ENCODE measurements at places on chromosomes 3 and 15.

DNA sequence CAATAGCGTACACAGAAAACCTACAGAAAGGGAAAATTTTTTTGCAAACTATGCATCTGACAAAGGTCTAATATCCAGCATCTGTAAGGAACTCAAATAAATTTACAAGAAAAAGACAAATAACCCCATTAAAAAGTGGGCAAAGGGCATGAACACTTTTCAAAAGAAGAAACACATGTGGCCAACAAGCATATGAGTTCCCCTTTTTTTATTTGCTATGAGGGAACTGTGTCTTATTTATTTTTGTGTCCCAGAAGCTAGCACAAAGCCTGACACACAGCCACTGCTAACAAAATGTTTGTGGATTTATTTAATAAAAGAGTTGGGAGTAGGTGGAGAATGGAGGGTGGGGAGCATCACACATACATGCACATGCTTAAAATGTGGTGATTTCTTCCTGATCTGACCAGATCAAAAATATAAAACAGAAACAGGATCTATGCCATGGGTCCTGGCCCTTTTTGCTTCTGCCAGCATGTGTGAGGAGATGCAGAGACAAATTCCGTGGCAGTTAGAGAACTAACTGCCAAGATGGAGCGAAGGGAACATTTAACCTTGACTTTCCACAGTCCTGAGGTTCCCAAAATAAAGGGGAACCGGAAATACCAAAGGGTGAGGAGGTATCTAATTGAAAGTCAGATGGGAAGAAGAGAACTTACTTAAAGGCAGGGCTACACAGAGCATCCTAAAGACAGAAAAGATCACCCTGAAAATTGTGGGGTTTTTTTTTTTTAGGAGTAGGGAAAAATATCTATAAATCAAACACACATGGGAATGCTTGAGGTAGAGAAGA lies at the start of gene TMEM202:
TMEM202 (plus strand) TSS at position 510 of the 793 bp plus-strand sequence; CDS start at position 532, 22 bp downstream.
- DNase-seq: no peak
- peaks cover 40% of the 10 kb centered on the region for H3K27me3 ChIP-seq
- H3K27ac ChIP-seq: no peak within 1 kb of the TSS
- no peaks in the 10 kb centered on the region for H3K36me3 ChIP-seq

- H3K27ac ChIP-seq: no peak overlapping the region
- DNase-seq: no peak
- H3K36me3 ChIP-seq: no peaks in the 10 kb centered on the region
- H3K27me3 ChIP-seq: peaks cover 6% of the 10 kb centered on the region
- H3K4me1 ChIP-seq: no peaks in the 10 kb centered on the region
- no peak overlapping the region for H3K4me3 ChIP-seq
Measured at GRCh38 chr15:66986951-66987350, 78.5 kb upstream of the SMAD3 start.

DNA sequence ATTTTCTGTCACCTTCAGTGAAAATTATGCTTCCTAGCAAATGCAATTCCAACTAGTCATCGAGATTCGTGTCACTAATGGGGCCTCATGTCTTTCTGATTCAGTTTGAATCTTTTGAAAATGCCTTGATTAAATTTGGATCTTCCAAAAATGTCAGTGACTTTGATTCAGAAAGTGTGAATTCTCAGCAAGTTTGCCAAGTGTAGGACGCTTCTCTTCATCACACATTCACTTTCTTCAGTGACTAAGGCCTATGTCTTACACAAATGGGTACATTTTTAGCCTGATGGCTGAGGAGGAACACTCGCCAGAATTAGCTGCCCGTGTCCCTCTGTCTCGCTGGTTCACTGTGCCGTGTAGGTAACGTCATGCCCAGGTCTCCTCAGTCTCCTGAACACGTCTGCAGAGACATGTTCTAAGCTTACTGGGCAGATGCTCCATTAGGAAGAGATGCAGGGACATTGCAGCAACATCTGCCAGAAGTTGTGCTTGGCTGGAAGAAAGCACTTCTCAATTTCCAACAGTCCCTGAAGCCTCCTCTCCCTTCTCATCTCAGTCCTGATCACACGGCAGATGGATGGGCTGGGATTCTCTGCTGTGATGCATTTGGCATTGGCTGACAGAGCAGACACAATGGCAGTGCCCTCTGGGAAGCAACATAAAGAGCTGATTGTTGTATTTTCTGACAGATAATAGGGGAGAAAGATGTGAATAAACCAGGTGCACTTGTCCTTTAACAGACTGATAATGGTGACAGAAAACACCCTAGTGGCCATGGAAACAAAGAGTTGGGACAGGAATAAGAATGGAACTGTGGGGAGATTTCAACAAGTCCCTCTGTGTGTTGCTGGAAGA lies 29.1 kb upstream of the LYZL4 start:
- no peak for DNase-seq
- H3K27ac ChIP-seq: no peak overlapping the region
- peaks cover 41% of the 10 kb centered on the region for H3K27me3 ChIP-seq
- no peak overlapping the region for H3K4me3 ChIP-seq
- H3K4me1 ChIP-seq: no peaks in the 10 kb centered on the region

DNA sequence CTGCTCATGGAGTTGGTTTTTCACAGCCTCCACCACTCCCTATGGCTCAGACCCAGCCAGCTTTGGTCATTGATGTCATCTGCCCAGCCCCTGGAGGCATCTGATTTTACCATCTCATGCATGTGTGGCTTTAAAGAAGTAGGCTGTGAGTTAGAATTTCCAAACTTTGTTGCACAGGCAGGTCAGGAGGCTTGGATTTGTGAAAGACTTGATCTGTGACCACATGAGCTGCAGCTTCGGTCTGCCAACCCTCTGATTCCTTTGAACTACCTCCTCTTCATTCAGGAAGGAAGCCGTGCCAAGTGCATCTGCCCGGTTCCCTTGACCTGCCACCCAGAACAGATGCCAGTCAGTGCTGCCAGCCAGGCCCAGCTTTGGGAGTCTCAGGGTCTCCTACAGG lies 9.2 kb downstream of the CTXND1 start:
- DNase-seq: no peak
- H3K27ac ChIP-seq: no peak overlapping the region
- H3K4me1 ChIP-seq: no peaks in the 10 kb centered on the region
- no peaks in the 10 kb centered on the region for H3K36me3 ChIP-seq

DNA sequence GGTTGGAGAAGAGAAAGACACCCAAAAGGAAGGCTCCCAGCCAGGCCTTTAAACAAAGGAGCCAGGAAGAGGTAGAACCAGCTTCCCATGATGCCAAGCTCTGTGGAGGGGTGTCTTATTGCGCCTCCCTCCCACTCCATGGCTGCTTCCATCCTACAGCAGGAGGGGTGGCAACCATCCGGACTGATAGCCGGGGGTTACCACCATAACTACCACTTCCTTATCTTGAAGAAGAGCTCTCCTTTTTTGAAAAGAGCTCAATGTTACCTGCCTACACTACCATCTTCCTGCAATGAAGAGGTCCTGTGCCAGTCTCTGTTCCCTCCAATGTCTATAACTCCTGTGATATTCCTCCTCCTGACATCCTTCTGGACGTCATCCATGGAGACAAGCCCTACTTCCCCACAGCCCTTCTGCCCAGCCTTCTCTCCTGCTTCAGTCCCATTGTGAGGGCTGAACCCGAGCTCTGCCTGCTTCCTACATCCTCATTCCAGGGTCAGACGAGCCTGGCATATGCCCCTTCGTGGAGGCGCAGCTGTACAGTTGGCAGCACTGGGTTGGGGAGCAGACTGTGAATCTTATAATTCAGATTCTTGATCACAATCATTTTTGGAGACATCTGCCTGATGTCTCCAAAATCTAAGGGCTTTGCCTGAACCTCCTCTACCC lies 8.5 kb downstream of the CCDC9B start:
- H3K27me3 ChIP-seq: no peaks in the 10 kb centered on the region
- DNase-seq: no peak
- peaks cover 55% of the 10 kb centered on the region for H3K4me1 ChIP-seq
- peaks cover 42% of the 10 kb centered on the region for H3K36me3 ChIP-seq
- H3K4me3 ChIP-seq: no peak overlapping the region
- no peak overlapping the region for H3K27ac ChIP-seq

- no peaks in the 10 kb centered on the region for H3K27me3 ChIP-seq
- peaks cover 90% of the 10 kb centered on the region for H3K36me3 ChIP-seq
- H3K4me3 ChIP-seq: no peak overlapping the region
- H3K4me1 ChIP-seq: peaks cover 8% of the 10 kb centered on the region
Measured at GRCh38 chr15:92930776-92931175, 30.7 kb downstream of the CHD2 start.

GRCh38 chr3:72818092-72818773 lies 30.0 kb downstream of the SHQ1 start:
- DNase-seq: peak; percentile 43
- no peak overlapping the region for H3K4me3 ChIP-seq
- H3K4me1 ChIP-seq: peaks cover 5% of the 10 kb centered on the region
- no peak overlapping the region for H3K27ac ChIP-seq

DNA sequence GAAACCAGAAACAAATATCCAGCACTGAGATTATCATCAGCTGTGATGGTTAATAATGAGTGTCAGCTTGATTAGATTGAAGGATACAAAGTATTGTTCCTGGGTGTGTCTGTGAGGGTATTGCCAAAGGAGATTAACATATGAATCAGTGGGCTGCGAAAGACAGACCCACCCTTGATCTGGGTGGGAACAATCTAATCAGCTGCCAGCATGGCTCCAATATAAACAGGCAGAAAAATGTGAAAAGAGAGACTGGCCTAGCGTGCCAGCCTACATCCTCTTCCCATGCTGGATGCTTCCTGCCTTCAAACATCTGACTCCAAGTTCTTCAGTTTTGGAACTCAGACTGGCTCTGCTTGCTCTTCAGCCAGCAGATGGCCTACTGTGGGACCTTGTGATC lies 869.5 kb downstream of the SI start:
- no peaks in the 10 kb centered on the region for H3K27me3 ChIP-seq
- H3K4me3 ChIP-seq: no peak overlapping the region
- peaks cover 2% of the 10 kb centered on the region for H3K4me1 ChIP-seq
- H3K36me3 ChIP-seq: no peaks in the 10 kb centered on the region
- H3K27ac ChIP-seq: no peak overlapping the region

- no peak overlapping the region for H3K4me3 ChIP-seq
- H3K27me3 ChIP-seq: no peaks in the 10 kb centered on the region
- H3K27ac ChIP-seq: no peak overlapping the region
Measured at GRCh38 chr15:39629371-39629770, 48.5 kb downstream of the THBS1 start.

DNA sequence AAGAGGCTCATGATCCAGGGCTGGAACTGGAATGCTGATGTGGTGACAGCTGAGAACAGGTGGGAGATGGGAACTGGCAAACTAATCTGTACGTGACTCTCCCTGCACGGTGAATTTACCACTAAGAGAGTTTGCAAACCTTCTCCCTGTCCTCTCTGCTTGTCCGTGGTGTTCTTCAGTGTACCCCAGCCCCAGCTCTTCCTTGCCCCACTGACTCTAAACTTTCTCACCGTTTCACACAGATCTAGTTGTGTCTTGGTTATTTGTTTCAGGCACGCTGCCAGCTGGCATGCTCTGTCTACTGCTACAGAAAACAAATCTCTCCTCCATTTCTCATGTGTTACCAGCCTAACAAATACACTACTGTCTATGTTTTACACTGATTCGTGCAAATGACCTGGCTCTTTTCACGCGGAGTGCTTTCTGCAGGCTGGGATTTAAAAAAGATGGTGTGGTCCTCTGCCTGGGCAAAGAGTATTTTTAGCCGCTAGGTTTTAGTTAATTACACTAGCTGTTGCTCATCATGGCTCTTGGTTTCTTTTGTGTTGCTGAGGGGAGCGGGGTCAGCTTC lies 192.7 kb upstream of the LRIG1 start:
- no peaks in the 10 kb centered on the region for H3K27me3 ChIP-seq
- no peak overlapping the region for H3K4me3 ChIP-seq
- H3K4me1 ChIP-seq: peaks cover 1% of the 10 kb centered on the region
- no peaks in the 10 kb centered on the region for H3K36me3 ChIP-seq
- DNase-seq: no peak
- H3K27ac ChIP-seq: no peak overlapping the region

DNA sequence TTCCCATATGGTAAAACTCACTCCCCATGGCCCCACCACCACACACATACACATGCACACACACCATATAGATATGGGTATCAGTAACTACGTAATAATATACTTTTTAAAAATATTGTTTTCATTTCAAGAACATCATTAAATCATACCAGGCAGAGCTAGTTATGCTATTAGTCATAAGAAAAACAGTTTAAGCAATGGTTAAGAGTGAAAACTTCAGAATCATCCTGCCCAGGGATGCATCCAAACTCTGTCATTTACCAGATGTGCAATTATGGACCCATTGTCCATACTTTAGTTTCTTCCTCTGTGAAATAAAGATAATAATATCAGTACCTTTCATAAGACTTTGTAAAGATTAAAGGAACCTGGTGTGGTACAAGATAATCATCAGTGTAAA lies 608.3 kb downstream of the RBMS3 start:
- H3K27ac ChIP-seq: no peak overlapping the region
- no peak for DNase-seq
- H3K27me3 ChIP-seq: no peaks in the 10 kb centered on the region
- H3K36me3 ChIP-seq: no peaks in the 10 kb centered on the region
- peaks cover 1% of the 10 kb centered on the region for H3K4me1 ChIP-seq

Data from mesenchymal stem cell (in vitro differentiated cells and primary cell).